ENCODE measurements at places on chromosomes 11 and 22.

DNA sequence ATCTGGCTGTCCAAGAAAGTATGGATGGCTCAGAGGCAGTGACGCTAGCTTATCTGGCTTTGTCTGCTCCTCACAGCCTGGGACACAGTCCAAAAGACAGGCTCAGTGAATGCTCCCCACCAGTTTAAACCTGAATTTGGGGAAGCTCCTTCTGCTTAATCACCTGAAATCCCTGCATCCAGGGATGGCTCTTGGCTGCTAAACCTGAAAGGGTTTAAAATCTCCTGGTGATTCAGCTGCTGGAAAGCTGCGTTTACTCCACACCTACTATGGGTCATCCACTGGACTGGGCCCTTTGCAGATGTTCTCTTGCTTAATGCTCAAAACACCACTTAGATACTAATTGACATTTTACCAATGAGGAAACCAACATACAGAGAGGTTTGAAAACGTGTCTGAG is 302.0 kb upstream of the NARS2 start:
- no peak for DNase-seq

DNA sequence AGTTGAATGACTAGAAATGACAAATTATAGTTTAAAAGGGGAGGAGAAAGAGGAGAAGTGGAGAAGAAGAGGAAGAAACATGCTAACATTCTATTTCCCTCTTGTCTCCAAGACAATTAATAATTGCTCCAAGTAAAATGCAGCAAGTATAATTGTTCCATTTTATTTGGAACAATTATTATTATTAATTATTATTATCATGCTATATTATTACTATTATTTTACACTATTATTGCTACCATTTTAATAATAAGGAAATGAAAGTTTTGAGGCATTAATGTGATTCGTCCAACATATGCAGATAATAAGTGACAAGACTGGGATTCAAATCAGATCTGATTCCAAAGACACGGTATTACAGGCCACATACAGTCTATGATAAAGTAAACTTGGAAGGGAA is 293.6 kb upstream of the ZC3H12C start:
- DNase-seq: no peak

DNA sequence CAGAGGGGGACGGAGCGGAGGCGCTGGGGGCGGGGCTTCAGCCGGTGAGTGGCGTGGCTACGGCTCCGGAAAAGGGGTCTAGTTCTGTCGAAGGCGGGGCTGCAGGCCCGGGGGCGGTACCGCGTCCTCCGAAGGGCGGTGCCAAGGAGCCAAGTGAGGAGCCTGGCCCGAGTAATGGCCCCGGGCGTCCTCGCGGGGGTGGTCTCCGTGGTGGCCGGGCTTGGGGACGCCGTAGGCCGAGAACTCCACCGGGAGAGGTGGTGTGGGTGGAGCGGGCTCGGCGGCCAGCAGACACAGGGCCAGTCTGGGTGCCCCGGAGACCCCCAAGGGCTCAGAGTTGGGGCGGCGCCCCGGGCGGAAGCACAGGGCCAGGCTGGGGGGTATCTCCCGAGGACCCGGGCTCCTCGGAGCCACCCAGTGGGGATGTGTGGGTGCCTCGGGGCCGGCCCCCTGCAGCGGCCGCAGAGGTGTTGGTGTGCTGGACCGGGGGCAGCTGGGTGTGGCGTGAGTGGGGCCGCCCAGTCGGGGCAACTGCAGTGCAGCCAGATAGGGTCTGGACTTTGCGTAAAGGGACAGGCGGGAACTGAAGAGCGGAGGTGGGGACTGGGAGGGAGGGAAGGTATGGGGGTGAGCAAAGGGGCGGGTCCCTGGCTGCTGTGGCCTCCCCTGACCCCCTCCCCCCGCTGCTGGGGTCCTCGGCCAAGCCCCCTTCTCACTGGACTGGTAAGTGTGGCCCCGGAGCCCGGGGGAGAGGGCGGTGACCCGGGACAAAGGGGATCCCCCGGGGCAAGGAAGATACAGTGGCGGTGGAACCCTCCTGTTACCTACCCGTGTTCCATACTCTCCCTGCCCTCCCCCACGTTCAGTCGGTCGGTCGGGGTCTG is 838 bp downstream of the FKBP2 start:
- DNase-seq: no peak

GRCh38 chr11:33551051-33551450 is 149.6 kb downstream of the C11orf91 start:
- DNase-seq: peak; percentile 33

- no peak for DNase-seq
Measured at GRCh38 chr11:119975561-119976152, 162.3 kb downstream of the TRIM29 start.

- DNase-seq: peak; percentile 93
Measured at GRCh38 chr11:118910309-118911112, 15.2 kb downstream of the BCL9L start.

DNA sequence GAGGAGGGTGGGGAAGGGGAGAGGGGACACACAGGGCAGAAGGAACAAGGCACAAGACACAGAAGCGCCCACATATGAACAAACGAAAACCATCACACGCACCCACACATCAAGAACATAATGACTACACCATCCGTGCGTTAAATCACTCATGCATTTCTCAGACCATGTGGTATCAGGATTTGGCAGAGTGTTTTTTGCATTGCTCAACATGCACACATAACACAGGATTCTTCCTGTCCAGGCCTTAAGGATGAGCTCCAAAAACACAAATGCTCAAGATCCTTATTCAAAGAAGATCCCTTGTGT is 309.5 kb downstream of the CADM1 start:
- peak; percentile 79 for DNase-seq

DNA sequence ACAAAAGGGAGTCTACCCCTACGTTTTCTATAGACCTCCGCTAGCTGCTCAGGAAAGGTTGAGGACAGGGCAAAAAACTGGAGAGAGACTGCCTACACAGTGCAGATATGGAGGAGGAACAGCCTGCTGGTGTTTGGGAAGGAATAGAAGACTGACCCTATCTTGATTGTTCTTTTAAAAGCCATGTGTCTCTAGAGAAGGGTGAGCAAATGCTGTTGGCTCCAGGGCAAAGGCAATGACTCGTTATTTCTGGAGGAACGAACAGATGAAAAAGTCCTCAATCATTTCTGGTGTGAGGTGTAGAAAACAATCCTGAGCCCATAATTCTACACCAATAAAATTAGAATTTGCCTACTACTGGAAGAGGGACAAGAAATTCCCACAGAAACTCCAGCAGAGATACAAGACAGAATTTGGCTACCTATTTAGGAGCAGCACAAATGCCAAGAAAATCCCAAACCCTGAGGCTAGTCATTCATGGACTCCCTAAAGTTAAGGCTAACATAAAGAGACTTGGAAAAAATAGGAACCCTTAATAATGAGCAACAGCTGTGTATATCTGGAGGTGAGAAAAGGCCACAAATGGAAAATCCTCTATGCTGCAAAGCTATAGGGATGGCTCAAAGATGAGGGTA is 1206.3 kb upstream of the CNTN5 start:
- peak; percentile 34 for DNase-seq

GRCh38 chr22:45272498-45272897 is 12.3 kb upstream of the UPK3A start:
- DNase-seq: no peak

DNA sequence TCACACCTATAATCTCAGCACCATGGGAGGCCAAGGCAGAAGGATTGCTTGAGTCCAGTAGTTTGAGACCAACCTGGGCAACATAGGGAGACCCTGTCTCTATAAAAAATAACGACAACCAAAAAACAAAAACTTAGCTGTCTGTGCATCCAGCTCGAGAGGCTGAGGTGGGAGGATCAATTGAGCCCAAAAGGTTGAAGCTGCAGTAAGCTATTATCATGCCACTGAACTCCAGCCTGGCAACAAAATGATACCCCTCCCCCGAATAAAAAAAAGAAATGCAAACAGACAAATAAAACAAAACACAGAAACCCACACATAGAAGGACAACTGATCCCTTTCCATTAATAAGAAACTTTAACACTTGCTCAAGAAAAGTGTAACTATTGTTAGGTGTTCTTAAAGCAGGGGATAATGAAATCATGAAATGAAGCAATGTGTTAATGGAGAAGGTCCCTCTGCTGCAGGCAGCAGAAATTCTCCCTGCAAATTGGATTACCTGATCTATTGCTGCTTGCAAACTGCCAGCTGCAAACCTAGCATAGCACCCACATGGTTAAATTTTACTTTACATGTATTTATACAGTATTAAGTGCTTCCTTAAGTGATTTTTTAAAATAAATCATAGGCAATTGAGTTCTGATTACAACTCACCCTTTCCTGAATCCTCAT is 226.3 kb downstream of the SBF2 start:
- DNase-seq: no peak

DNA sequence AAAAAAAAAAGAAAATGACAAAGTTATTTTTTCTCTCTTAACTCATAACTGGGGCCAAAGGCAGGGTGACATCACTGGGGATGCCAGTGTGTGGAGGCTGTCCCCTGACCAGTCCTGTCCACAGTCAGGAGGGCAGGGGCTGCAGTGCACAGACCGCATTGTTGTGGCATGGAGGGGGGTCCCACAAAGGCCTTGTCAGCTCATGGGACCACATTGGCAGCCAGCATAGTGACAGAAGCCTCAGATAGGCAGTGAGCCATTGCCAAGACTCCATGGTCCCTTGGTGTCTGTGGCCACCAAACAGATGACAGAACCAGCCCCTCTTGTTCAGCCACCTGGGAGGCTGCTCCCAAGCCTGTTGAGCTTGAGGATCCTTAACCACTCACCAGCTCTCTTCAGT is 4.1 kb downstream of the TMEM80 start:
- DNase-seq: no peak

GRCh38 chr11:67601098-67601497 is 5.6 kb upstream of the NDUFV1 start:
- no peak for DNase-seq

DNA sequence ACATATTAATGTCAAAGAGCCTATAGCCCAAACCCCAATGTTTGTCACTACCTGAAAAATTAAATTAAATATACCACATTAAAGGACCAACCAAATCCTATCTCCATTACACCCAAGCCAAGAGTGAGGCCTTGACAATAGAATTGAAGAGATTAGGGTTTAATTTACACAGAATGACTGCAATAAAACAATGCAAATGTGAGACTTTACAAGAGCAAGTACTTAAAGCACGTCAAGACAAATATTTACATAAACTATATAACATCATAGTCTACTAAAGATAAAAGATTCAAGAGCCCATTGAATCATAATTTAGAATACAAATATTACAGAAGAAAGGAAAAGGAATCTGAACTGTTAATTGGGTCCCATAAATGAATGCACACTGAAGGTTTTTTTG is 85.6 kb downstream of the CADM1 start:
- no peak for DNase-seq

DNA sequence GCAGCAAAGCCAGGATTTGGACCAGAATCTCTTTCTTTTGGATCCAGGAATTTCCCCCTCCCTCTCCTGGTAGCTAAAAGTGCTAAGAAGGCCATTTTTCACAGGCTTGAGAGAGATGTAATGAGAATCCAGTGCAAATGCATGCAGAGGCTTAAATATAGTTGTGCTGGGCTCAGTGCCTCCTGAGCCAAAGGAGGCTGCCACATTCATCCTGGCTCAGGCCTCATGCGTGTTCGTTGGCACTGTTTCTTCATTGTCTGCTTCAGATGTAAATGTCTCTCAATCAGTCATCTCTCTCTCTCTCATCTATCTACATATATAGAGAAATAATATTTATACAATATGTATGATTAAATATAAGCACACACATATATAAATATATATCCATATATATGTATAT is 83.6 kb downstream of the INSC start:
- no peak for DNase-seq

DNA sequence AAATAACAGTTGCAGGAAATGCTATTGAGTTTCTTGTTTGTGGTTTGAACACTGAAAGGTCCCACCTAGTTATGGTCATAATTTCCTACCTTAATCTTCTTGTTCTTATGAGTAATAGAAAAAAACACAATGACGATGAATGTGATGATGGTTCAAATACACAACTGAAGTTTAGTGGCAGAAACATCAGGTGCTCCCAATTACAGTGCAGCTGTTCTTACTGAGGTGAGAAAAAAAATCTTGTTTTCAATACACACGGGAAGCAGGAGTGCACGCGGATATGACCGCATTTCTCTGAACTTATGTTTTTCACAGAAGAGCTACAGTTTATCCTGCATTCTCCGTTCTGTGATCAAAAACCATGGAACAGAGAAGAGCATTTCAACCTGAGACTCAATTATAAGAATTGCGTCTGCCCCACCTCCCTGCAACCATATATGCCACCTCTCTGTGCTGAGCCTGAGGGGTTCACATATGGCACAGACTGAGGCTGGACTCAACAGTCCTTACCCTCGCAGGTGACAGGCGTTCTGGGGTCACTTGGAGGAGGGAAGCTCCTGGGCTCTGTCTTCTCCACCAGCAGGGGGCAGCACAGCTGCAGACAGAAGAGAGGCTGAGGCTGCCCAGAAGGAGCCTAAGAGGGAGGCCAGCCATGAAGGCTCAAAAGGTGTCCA is 99.7 kb upstream of the IGLL5 start:
- peak; percentile 40 for DNase-seq

DNA sequence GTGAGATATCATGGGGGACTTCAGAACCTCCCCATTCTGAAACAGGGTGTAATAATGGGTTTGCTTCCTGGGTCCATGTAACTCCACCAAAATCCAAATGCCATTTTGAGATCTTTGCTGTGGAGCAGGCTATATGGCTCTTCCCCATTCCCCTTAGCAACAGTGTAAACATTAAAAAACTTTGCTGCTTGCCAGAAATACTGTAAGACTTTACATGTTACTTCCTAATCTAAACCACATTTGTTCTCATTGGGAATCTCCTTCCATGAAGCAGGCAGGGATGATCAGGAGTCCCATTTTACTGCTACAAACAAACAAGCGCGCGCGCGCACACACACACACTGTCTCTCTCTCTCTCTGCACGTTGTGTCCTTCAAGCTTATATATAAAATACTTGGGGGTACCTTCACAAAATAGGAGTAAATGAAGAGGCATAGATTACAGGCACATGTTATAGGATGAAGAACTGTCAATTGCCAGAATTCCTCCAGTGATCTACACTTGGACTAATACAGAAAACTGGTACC is 86.5 kb downstream of the ANO3 start:
- peak; percentile 4 for DNase-seq

GRCh38 chr11:107743191-107743590 is 31.3 kb upstream of the SLN start:
- DNase-seq: no peak

GRCh38 chr11:78941226-78941851 is 366.7 kb upstream of the NARS2 start:
- no peak for DNase-seq

DNA sequence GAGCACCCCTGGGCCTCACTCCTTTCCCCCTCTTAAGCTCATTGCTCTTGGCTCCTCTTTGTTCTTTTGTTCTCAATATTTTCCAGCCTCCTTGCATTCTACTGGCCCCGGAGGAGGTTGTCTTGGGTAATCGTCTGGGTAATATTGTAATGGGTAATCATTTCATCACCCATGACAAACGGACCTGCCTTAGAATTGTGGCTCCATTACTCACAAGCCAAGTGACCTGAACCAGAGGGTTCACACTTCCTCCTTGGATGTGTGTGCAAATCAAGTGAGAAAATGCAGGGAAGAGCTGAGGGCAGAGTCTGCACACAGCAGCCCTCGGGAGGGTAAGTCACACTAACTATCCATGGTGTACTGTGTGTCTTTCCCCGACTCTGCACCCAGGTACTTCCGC is 305.0 kb downstream of the BUD13 start:
- DNase-seq: peak; percentile 84

- no peak for DNase-seq
Measured at GRCh38 chr11:76604081-76604625, 66.4 kb downstream of the LRRC32 start.

- DNase-seq: peak; percentile 7
Measured at GRCh38 chr11:2837096-2837601, 48.4 kb downstream of the CDKN1C start.

Data from fibroblast of skin of right biceps (primary cell).